ENCODE measurements at places on chromosomes 11 and 22.

DNA sequence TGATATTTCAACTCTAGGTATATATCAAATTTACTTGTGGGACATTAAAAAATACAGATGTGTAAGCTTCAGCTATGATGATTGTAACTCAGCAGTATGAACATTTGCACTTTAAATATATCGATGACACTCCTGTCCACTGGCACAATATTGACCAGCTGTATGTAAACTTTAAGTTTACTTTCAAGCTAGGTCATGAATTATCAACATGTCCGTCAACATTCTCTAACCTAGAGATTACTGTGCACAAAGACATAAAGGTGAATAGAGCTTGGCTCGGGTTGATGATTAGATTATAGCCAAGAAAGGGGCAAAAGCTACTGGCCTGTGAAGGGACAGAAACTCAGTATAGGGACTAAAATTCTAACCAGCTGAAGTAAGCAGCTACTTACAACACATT, 286.6 kb downstream of the SWAP70 start:
- DNase-seq: no peak

- DNase-seq: no peak
These were observed 63.8 kb upstream of the UCP3 start for GRCh38 chr11:74072721-74073120.

GRCh38 chr11:133639408-133639807, 107.1 kb upstream of the OPCML start:
- DNase-seq: no peak

DNA sequence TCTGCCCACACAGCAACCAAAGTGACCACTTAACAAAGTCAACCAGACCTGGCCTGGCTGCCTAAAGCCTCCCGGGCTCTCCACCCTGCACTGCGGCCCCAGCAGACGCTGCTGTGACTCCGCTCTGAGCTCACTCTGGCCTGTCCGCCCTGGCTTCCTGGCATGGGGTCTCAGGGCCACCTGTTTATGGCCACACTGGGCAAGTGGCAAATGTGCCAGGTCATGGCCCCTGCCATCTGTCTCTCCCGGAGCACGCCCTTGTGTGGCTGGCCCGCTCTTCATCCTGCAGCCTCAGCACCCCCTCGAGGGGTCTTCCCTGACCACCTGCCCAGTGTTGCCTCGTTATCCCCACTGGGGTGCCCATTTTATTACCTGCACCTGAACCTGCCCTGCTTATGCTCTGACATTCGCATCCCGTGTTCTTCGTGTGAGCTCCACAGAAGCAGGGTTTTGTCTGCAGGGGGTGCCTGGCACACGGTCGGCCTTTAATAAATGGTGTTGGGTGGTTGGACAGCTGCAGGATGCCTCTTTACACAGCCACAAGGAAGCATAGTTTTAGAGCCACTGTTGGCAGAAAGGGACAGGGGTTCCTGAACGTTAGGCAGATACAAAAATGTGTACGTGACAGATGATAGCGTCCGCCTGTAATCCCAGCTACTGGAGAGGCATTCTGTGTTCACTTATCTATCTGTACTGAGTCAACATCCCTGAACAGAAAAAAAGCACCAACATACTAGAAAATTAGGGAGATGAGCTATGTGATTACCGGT, 785.6 kb downstream of the TBC1D22A start:
- no peak for DNase-seq

DNA sequence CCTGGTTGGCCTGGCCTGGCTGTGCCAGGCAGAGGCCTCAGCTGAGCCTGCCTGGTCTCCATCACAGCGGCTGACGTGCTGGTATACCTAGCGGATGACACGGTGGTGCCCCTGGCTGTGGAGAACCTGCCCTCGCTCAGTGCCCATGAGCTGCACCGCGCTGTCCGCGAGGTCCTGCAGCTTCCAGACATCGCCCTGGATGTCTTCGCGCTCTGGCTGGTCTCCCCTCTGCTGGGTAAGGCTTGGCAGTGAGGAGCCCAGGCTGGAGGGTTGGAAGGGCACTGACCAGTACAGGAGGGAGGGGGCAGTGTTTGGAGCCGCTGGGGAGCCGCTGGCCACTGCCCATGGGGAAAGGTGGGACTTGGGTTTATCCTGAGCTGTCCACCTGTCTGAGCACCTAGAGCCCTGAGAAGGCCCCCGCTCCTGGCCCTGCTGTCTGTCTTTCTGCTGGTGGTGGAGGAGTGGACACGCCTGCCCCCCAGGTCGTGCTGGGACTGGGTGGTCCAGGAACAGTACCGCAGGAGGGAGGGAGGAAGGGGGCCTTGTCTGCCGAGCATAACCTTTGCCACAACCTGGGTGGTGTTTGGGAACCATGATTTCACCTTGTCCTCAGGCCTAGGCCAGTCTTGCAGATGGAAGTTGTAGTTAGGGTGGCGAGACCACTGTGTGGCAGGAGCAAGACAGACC, 3.0 kb downstream of the FRMD8 start:
- no peak for DNase-seq

GRCh38 chr22:21961886-21962654, 9.4 kb upstream of the PPM1F start:
- no peak for DNase-seq

GRCh38 chr11:44833877-44834452, 107.2 kb downstream of the TSPAN18 start:
- no peak for DNase-seq

- no peak for DNase-seq
These were observed 29.8 kb downstream of the SCUBE1 start for GRCh38 chr22:43313244-43313889.

- DNase-seq: no peak
These were observed 218.0 kb downstream of the ST3GAL4 start for GRCh38 chr11:126573325-126573978.

DNA sequence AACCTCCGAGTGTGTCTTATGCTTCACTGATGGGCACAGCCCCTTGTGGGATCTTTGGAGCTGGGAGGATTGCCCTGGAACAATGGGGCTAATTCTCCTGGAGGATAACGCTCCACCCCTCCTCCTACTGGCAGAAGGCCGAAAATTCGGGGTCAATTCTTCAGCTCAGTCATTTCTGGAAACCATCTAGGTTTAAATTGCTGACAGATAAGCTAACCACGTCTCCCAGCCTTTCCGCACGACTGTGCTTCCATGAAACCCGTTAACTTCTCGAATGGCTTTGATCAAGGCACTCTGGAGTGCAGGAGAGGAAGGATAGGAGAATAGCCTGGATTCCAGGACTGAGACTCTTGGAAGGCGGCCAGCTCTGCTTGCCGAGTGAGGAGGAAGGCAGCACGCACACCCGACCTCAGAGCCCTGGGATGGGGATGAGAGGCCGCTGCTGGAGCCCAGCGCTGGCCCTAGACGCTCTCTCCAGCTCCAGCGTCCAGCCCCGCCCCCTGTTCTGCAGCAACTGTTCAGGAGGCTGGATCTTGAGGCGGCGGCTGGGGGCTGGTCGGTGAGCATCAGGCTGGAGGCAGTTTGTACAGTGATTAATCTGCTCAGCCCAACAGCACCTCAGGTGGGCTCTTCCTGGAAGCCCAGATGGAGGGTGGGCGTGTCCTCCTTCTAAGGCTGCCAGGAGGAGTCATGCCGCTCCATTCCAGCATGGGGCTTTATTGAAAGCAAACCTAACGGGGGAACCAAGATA, 176.7 kb upstream of the NCAM1 start:
- DNase-seq: no peak

GRCh38 chr11:132852361-132852760, 679.9 kb downstream of the OPCML start:
- DNase-seq: no peak

DNA sequence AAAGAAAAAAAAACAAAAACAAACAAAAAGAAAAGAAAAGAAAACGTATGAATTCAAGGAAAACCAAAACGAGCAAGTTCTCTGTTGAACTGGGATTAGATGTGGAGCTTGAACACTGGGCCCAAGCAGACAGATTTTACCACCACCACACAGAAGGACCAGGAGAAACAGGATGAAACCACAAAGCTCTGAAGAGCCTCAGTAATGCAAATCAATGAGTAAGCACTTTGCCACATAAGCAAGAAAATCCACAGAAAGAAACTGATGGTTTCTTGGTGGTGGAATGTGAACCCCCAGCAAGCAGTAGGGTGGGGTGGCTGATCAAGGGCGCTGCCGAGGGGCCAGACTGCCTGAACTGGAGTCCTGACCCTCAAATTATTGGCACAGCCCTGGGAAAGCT, 50.9 kb upstream of the NFRKB start:
- DNase-seq: no peak

GRCh38 chr11:62505059-62505439, 41.6 kb downstream of the AHNAK start:
- DNase-seq: no peak

- DNase-seq: no peak
These were observed 49.5 kb upstream of the PHF21B start for GRCh38 chr22:45059296-45059695.

DNA sequence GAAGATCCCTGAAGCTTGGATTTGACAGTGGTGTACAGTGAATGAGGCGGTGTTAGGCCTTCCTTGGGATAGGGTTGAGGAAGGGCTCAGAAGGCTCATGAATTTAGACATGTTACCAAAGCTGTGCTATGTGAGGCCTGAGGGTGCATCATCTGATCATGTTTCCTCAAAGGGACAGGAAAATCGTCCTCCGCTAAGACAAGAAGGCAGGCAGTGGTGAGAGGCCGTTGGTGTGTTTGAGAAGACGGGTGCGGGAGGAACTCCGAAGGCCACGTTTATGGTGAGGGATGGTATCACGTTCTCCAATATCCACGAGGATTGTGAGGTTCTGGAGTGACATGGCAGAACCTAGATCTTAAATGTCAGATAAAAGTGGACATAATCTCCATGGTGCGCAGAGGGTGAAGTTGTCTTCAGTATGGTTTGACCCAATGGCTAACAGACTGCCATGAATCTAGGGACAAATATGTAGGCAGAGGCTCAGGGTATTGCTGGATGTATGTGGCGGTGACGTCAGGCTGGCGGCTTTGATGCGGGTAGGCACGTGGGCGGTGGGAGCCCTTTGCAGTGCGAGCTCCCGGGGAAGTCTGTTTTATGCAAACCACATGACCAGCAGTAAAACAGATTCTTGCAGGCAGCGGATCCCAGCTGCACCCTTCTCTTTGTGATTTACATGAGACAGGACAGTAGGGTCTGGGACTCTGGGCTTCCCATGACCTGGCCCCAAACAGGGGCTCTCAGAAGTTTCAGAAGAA, 242.3 kb upstream of the B3GAT1 start:
- no peak for DNase-seq

- DNase-seq: no peak
These were observed 4.8 kb downstream of the ARHGEF17 start for GRCh38 chr11:73312851-73313327.

DNA sequence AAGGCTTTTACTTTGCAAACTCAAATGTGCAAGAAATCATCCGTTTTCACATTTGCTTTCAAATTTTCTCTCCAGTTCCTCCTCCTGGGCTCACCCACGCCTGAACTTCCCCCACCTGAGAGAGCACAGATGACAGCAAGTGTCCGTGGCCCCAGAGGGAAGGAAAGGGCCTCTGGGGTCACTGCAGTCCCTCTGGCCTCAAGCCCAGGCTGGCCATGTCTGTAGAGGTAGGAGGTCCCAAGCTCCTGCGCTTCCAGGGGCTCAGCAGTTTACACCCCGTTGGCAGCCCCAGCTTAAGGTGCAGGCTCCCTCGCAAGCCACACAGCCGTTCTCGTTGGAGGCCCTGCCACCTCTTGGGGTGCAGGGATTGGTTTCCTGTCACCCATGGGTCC, 40.5 kb upstream of the PRDM11 start:
- DNase-seq: no peak

DNA sequence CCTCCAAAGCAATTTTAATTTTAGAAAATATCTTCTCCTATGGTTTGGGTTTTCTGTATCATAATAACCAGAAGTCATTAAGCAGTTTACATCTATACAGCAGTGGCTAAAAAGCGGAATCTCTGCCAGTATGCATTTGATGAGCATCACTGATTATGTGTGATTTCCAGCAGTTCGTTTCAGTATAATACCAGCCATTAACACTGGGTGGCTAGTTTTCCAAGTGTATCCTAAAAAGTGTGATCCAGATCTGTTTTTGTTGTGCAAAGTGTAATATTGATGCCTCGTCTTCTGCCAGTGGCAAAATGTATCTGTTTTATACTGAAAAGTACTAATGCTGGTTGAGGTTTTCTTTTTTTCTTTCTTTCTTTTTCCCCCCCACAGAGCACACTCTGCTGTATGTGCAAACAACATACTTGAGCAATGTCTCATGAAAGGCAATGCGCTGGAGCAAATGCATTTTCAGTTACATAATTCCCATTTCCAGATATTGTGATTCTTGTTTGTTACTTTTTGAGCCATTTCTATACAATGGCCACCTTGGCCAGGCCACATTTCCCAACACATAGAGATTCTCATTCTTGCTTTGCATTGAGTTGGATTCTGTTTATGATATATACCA, 64.2 kb downstream of the SLC36A4 start:
- no peak for DNase-seq

DNA sequence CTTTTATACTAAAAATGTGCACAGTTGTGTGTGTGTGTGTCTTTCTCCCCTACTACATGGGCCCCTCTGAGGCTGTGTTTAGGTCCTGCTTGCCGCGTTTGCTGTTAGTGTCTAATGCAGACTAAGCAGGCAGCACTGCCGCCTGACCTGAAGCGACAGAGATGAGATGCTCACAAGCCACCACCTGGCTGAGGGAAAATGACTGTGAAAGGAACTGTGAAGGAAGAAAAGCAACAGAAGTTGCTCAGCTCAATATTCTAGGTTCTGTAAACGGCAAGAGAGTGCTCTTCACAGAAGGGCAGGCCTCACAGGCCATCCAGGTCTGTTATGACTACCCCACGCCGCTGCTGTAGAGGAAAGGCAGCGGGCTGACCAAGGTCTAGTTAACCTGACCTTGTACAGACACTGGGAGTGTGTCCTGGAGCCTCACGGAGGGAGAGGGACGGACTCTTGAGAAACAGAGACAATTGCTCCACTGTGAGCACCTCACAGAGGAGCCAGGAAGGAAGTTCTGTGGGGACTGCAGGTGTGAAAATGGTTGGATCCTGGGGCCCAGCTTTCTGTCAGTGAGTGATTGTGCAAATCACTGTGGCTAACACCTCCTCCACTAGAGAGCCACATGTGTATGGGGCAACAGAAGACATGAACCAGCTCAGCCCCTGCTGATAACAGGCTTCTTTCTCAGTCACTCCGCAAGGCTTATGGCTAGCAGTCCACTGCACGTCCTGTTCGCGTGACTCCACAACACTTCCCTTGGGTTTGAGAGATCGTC, 31.3 kb upstream of the YPEL1 start:
- DNase-seq: no peak
